Heart right ventricle (tissue), 16 donors: ENCODE measurements at places on chromosomes 2 and 18. TPM values are rescaled to one million over a fixed set of nuclear protein-coding genes. Genes with fewer than 3 reads are reported as not detected.
A peak's percentile ranks its signal among the peaks of the same experiment; 100 is the strongest.

GRCh38 chr18:6650747-6651146, 78.8 kb upstream of the ARHGAP28 start:
- no peak for DNase-seq

DNA sequence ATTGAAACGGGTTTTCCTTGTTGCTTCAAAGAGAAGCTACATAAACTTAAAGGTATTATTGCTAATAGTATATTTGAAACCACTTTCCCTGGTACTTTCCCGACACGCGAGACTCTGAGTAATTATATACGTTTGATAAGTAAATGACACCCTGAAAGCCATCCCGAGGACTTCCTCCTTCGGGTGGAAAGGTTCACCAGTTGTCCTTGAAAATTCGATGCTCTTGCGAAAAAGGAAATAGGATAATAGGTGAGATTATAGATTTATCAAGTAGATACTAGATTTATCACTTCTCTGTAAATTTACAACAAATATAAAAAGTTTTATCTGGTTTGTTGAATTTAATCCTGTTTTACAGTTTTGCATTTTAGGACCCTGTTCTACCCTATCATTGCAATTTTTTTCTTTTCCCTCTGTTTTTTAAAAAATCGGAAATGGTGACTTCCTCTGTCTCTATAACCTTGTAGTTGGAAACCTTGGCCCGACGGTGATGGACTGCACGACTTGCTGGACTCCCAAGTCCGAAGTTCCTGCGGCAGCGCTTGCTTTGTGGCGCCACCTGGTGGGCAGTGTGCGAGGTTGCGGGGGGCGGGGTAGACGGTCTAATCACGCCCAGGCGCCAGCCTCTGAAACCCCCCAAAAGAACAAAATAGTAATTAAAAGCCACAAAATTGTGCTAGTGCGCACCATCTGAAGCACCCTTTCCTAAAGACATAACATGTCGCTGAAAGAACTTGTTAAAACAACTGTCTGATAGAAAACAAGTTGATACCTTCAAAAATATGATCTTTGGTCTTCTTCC, 972 bp upstream of the DLX2 start:
- DNase-seq: peak; percentile 84

DNA sequence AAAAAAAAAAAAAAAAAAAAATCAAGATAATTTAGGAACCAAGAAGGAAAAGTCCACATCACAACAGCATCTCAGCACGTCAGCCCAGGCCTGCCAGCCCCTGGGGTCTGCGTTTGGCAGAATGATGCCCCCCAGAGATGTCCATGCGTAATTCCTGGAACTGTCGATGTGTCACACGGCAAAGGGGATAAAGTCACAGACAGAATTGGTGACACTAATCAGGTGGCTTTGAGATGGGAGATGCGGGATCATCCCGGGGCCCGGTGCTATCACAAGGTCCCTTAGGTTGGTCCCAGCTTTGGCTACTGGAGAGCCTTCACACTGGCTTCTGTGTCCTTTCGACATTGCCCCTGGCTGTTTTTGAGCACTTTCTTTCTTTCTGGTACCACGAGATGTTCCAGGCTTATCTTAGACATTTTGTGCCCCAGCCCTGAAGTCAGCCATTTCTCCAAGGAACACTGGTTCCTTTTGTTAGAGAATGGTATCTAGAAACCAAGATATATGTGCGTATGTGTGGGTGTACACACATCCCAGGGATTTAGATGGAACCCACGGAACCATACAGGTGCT, 20.7 kb downstream of the RAMP1 start:
- no peak for DNase-seq

GRCh38 chr2:100879296-100879695, 59.4 kb downstream of the NPAS2 start:
- DNase-seq: no peak

DNA sequence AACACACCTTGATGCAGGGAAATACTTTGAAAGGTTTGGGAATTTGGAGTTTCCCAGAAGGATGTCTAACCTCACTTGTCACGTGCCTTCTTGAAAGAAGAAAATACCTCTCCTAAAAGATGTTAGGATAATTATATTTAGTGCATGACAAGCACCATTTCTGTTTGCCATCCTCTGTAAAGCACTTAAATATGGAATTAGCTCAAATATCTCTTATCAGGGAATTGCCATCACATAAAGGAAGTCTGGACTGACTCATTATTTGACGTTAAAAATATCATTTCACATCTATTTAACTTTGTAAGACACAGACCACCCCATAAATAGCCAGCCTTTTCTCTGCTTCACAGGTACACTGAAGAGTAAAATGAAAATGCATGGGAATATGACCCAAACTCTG, 140.1 kb downstream of the STK39 start:
- DNase-seq: no peak

DNA sequence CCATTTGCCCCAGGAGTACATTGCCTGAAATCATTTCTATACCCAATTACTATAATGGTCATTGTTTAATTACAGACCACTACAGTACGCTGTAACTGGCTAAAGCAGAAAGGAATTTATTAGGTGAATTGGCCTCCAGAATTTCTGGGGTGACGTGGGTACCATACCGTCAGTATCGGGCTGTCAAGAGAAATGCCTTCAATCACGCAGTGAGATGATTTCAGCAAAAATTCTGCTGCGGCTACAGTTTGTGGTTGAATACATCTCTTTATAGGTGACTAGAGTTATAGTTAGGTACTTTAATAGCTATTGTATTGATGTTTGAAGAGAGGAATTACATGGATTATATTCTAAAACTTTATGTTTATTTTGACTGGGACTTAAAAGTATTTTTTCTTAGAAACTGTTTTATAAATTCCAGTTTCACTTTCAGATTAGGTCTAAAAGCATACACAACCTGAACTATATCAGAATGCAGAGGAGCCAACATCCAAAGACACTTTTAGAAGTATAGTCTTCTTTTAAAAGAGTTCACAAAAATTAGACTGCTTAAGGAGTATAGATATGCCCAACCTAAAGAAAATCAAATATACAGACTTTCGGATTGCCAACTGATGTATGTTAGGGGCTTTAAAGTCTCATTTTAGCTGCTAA, 128.4 kb downstream of the TTC27 start:
- no peak for DNase-seq

DNA sequence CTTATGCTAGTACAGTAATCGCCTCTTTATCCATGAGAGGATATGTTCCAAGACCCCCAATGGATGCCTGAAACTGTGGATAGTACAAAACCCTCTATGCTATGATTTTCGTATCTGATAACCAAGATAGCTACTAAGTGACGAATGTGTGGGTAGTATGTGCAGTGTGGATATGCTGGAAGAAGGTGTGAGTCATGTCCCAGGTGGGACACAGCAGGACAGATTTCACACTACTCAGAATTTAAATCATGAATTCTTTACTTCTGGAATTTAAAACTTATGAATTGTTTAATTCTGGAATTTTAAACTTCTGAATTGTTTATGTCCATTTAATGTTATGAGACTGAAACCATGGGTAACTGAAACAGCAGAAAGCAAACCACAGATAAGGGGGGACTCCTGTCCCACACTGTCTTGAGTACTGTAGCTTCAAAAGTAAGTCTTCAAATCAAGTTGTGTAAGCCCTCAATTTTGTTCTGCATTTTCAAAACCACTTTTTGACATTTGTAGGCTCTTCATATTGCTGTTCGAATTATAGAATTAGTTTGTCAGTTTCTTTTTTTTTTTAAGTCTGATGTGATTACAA, 116.0 kb downstream of the LTBP1 start:
- DNase-seq: no peak

- DNase-seq: no peak
Measured at GRCh38 chr2:72959995-72960981, 43.0 kb downstream of the EMX1 start.

- no peak for DNase-seq
Measured at GRCh38 chr2:9710311-9710710, 79.5 kb upstream of the YWHAQ start.

- DNase-seq: no peak
Measured at GRCh38 chr2:133773854-133774653, 205.8 kb upstream of the NCKAP5 start.

GRCh38 chr2:134142903-134143302, 111.0 kb upstream of the MGAT5 start:
- no peak for DNase-seq

DNA sequence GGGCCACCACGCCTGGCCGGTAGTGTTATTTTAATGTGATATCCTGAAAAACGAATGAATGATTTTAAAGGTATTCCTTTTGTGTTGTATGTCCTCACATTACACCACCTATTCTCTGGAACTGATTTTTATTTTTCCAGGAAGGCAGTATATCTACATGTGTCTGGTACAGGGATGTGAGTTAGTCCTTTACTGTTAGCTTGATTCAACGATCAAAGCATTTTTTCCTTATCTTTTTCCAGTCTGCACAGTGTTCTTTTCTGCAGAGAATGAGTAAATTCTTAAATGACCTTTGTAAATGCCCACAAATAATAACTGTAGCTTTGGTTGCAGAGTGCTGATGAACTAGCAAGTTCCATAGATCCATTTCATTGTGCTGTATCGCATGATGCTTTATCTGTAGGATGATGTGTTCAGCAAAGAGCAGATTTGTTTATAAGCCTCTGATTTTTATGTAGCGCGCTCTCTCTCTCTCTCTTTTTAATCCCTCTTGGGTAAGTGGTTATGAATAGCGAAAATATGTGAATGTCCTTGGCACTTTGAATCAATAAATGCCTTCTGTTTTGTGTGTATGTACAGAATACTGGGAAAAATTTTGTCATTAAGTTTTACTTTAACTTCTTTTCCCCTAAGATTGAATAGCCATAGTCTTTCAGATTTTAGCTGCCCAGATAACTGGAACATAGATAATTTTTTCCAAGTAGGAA, 82.5 kb upstream of the EML6 start:
- no peak for DNase-seq

GRCh38 chr2:236673823-236674185, 104.2 kb downstream of the ACKR3 start:
- DNase-seq: no peak

DNA sequence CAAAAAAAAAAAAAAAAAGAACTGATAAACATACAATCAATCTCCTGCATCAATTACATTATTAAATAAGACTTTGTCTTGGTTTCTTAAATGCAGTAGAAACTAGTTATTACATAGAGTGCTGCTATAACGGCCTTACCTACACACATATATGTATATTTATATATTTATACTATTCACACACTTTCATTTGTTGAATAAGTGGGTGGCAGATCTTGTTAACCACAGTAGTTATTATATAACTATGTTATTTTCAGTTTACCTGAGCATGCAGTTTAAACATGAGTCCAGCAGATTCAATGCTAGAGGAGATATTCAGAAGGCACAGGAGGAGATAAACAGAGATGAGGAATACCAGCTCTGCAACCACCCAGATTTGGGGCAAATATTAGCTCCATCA, 81.5 kb upstream of the CD226 start:
- no peak for DNase-seq

DNA sequence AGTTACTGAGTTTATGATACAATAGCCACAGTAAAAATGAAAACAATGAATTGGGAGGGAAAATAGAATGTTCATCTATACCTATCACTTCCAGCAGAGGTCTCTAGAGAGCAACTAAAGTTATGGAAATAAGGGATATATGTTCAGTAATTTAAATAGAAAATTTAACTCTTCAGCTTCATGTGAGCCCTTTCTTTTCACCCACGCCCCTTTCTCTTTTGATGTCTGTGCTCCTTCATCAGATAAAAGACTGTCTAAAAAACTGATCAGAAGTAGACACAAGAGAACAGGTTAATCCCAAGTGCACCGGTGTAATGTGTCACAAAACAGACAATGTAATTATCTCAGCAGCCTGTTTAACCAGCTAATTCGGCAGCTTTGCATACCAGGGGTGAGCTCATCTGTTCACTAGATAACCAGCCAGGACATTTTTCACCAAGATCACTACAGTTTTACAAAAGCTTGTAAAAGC, 238.5 kb upstream of the ERBB4 start:
- DNase-seq: no peak

DNA sequence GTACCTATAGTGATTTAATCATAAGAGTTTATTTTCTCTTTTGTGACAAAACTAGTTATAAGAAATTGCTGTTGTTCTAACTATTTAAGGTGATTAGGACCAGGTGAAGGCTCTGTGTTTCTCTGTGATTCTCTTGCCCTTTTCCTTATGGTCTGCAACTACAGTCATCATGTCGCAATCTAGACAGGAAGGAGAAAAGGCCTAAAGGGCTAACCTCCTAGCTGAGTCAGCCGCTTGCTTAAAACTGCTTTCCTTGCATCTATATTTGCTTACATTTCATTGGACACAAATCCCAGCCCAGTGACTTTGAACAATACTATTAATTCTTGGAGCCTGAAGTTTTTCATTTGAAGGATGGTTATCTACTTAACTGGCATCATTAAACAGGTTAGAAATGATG, 93.1 kb downstream of the PIK3C3 start:
- no peak for DNase-seq

GRCh38 chr2:69893684-69894551, at the start of gene SNRNP27:
Gene SNRNP27, plus strand, starts transcription at chr2:69893956. Its CDS starts 29 bp downstream, at chr2:69893985.
- peak; percentile 85 for DNase-seq

DNA sequence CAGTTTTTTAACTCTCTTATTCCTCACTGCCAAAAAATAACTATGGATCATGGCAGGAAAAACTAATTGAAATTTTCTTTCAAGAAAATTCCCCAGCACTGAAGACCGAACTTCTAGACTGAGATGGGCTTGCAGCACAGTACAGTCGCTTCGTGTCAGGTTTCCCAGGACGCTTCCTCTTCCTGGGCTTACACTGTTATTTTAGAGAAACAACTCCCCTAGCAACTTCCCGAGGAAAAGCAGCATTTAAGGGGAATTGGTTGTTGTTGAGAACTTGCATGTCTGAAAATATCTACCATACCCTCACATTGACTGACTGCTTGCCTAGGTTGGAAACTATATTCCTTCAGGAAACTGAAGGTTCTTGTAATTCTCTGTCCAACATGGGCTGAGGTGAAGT, 95.8 kb downstream of the NOL10 start:
- DNase-seq: no peak

GRCh38 chr2:127155028-127155581, 48.2 kb upstream of the BIN1 start:
- no peak for DNase-seq

BCL2L11 gene
- 8.9 TPM for total RNA-seq

UGT1A6 gene
- not detected for total RNA-seq

SULT1C3 gene
- not detected for total RNA-seq

RIT2 gene
- total RNA-seq: not detected

RAMP1 gene
- total RNA-seq: 96.6 TPM

LDLRAD4 gene
- 35.5 TPM for total RNA-seq

NGEF gene
- 0.64 TPM for total RNA-seq

TAF1B gene
- 7.9 TPM for total RNA-seq

HADHB gene
- total RNA-seq: 1,403 TPM

GATA6 gene
- total RNA-seq: 99.5 TPM

IL1B gene
- total RNA-seq: not detected

NYAP2 gene
- not detected for total RNA-seq
